ENCODE measurements at places on chromosomes 3 and 15.

- DNase-seq = no peak
These were observed 17.3 kb upstream of the DOCK3 start for GRCh38 chr3:50657407-50657806.

GRCh38 chr3:182697345-182697919, 95.9 kb upstream of the ATP11B start:
- DNase-seq = no peak

- DNase-seq = no peak
These were observed 18.1 kb downstream of the LARP6 start for GRCh38 chr15:70835841-70836240.

GRCh38 chr3:185977679-185978040, 39.8 kb upstream of the TRA2B start:
- DNase-seq = no peak

GRCh38 chr15:101206176-101206591, 45.7 kb downstream of the CHSY1 start:
- peak; percentile 89 for DNase-seq

- DNase-seq = no peak
These were observed 56.1 kb upstream of the TRPM1 start for GRCh38 chr15:31157644-31158069.

DNA sequence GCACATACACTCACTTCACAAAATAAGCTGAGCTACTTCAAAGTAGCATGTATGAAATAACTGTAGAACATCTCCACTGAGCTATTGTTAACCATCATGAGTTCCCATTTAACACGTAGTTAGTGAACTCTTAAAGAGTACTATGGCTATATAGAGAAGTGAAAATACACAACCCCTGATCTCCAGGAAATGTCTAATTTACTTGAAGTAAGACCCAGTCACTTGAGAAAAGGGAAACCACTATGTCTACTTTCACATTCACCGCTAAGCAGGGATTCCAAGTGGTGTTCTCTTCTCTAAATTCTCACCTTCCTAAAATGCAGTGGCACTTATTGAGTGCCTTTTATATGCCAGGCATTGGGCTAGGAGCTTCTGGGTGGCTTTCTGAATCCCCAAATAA, 35.0 kb upstream of the COLQ start:
- DNase-seq = no peak

DNA sequence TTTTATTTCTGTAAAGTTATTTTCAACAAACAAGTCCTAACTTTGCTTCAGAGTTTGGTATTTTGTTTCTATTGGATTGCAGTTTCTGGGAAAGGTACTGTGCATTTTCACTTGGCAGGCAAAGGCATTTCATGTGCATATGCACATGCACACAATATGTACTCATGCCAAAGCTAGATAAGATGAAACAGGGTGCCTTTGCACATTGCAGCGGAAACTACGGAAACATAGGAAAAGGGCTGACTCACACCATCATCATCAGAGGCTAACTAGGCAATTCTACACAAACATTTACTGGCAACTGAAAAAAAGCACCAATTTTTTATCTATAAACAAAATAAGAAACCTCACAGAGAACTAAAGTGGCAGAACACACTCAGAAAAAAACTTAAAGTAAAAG, 550.6 kb upstream of the NECTIN3 start:
- no peak for DNase-seq

- no peak for DNase-seq
These were observed 771.6 kb upstream of the NR2F2 start for GRCh38 chr15:95558916-95559315.

- no peak for DNase-seq
These were observed 2.6 kb downstream of the DALRD3 start for GRCh38 chr3:49015765-49016164.

- DNase-seq = no peak
These were observed 51.2 kb downstream of the IL20RB start for GRCh38 chr3:137008976-137009375.

DNA sequence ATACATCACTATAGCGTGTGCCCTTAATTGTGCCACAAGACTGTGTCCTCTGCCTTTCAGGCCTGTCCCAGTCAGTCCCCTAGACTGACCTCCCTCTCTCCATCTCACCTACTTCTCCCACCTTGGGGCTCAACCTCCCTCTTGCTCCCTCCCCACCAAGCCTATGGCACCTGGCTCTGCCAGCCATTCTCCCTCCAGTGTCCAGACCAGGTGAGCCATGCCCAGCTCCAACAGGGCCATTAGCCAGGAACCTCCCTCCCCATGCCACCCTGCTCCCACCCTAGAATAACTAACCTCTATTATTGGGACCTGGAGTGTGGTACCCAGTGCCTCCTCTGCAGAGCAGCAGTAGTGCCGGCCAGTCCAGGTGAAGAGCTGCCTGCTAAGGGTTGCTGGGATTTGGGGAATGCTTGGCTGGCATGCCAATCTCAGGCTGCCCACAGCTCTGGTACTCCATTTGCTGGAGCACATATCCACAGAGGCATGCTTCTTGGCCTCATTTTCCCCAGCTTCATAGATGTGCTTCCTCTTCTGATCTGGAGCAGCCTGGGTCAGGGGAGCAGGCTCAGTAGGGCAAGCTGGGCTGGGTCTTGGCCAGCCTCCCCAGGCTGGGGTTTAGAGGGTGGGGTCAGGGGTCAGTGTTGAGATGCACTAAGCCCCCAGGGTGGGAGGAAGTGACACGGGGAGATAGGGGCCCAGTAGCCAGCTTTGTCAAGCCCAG, 38.8 kb downstream of the SAXO2 start:
- DNase-seq = no peak

GRCh38 chr3:41207355-41207754, 8.1 kb downstream of the CTNNB1 start:
- no peak for DNase-seq

DNA sequence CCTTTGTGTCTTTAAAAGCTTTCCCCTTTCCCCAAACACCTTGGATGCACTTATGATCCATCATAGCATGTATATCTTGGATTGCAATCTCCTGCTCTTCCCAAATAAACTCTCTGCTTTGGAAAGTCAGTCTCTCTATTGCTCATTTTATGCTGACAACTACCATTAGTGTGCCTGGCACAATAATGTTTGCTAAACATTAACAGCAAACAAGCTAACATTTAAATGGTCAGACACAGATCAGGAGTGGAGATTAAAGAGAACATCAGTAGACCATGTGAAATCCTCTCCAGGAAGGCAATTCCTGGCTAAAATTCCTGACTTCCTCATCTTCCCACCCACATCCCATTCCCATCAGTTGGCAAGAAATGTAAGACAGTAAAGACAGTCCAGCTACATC, 44.3 kb upstream of the EIF1B start:
- no peak for DNase-seq

DNA sequence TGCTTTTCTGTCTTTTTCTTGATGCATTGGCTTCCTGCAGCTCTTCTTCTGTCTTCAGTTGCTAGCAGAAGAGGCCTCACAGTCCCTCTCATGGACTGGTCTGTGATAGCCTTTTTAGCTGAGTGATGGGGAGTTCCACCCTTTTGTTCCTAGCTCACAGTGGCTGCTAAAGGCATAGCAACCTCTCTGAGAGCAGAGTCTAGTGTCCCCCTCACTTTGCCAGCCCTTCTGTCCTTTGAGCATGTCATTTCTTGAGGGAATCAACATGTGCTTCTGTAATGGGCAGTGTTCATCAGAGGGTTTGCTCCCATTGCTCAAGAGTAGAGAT, 44.4 kb downstream of the GAP43 start:
- no peak for DNase-seq

DNA sequence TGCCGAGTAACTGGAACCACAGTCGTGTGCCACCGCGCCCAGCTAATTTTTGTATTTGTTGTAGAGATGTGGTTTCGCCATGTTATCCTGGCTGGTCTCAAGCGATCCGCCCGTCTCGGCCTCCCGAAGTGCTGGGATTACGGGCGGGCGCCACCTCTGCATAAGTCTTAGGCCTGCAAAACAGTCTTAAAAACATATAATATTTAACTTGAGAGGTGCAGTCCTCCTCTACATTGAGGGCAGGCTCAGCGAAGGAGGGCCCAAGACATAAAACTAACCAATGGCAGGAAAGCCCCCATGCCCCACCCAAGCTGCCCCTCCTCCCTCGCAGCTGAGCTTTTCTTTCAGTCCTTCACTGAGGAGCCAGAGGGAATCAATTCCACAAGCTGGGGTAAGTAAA, at the start of gene SLC28A2:
SLC28A2 (plus strand) TSS at position 347 of the 400 bp plus-strand sequence. CDS start 982 bp downstream, outside the sequence.
- DNase-seq = no peak

GRCh38 chr3:150603980-150604319, 829 bp downstream of the SELENOT start:
- no peak for DNase-seq

- no peak for DNase-seq
These were observed 198.8 kb downstream of the XXYLT1 start for GRCh38 chr3:195071916-195072820.

DNA sequence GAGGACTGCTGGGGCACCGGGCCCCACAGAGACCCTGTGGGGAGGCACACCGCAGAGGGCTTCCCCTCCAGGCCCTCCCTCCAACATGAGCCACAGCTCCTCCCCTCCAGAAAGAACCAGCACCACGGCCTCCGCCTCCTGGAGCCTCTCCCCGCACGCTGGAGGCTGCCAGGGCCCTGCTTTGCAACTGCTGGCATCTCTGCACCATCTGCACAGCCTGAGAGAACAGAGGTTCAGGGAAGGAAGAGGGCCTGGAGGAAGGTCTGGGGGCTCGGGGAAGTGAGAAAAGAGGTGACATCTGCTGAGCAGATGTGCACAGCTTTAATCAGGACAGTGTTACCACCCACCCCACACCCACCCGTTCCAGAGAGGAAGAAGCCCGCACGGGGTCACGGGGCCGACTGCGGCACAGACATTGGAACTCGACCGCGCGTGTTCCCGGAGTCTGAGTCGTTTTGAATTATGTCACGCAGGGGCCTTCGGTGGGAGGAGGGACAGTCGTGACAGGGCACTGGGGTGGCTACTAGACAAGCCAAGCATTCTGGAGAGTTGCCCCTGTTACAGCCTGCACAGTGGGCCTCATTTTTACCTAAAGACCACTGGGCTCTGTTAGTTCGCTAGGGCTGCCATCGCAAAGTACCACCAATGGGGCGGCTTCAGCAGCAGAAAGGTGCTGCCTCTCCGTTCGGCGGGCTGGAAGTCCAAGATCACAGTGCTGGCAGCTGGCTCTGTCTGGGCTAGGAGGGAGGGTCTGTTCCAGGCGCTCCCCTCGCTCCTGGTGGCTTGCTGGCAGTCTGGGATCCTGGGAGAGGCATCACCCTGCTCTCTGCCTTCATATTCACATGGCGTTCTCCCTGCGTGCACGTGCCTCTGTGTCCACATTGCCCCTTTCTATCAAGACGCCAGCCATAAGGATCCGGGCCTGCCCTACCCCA, 194.8 kb downstream of the XXYLT1 start:
- DNase-seq = no peak

- DNase-seq = no peak
These were observed 134.6 kb upstream of the TP63 start for GRCh38 chr3:189496375-189497138.

DNA sequence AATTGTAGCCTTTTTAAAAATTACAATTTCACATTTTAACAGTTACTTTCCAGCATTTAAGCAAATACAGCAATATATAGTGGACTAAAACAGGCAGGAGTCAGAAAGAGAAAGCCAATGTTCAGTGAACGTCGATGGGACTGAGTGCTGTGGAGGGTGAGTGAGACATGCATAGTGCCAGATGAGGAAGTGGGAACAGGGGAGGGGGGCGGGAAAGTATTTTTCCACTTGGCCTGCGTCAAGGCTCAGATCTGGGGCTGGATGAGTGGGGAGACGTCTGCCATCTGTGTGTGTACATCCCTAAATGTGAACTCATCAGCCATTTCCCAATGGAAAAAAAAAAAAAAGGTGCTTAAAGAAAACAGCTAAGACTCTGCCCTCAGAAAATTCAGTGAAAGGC, 19.2 kb upstream of the RAD18 start:
- no peak for DNase-seq

DNA sequence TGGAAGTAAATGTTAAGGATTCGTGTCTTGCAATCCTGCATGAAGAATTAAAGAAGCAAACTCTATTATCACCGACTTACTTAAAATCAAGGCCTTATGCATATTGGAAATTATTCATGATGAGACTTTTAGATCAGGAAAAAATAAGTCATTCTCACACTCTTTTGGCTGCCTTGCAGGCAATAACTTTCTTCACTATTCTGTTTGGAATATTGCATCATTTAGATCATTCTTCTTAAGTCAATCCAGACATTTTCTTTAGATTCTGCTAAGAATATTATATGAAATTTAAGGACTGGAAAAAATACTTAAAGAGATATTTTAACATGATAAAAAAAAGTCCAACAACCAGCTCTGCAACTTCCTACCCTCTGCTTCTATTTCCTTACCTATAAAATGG, 245.4 kb downstream of the LRRN1 start:
- no peak for DNase-seq

- no peak for DNase-seq
These were observed 65.6 kb upstream of the SLC6A1 start for GRCh38 chr3:10926811-10927521.

DNA sequence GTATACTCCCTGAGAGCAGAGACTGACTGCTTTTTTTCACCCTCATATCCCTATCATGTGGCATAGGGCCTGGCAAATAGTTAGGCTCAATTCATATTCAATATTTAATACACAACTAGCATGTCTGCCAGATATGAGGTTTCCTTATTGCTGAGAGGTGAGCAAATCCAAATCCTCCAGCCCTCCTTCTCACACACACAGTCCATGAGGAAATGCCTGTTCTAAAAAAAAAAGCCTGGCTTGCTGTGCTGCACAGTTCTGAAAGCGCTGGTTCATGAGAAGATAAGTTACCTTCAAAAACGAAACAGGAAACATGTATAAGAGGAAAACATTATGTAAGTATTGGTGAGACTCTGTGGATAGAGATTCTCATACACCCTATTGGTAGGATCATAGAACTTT, 15.5 kb upstream of the ACAP2 start:
- no peak for DNase-seq

- DNase-seq = no peak
These were observed 107.5 kb downstream of the CHCHD6 start for GRCh38 chr3:126811530-126811929.

DNA sequence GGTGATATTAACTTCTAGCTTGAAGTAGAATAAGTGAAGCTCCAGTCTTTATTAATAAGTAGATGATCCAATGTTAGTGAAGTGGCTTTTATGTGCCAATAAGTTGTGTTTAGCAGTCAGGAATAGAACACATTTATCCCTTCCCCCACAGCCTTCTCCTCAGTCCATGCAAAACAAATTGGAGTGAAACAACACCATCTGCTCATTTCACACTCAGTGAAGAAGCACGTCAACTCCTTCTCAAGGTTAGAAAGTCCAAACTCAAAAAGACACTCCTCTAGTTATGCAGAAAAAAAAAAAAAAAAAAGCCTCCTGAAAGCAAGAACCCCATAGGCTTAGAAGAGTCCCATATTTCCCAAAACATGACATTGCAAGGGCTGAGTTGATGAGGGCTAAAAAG, 18.0 kb upstream of the NEO1 start:
- DNase-seq = no peak

GRCh38 chr15:31320022-31320421, 6.6 kb upstream of the KLF13 start:
- no peak for DNase-seq
